ENCODE measurements at places on chromosomes 11 and 22.

- DNase-seq: no peak
Measured at GRCh38 chr11:2128130-2128510, 11.1 kb downstream of the IGF2 start.

DNA sequence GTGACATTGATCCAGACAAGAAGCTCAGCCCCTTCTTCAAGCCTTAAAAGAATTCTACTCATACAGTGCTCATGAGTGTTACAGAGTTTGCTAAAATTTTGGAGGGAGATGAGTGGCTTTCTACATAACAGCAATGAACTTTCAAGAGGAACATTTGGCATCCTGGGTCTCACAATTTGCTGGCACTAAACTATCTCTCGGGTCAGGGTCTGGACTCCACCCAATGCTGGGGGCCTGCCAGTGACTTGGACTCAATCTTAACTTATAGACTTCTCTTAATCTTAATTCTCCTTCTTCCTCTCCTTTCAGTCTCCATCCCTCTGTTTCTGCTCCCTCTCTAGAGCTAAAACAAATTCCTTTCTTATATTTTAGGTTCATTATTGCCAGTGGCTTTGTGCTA is 317.9 kb downstream of the TMEM135 start:
- no peak for DNase-seq

DNA sequence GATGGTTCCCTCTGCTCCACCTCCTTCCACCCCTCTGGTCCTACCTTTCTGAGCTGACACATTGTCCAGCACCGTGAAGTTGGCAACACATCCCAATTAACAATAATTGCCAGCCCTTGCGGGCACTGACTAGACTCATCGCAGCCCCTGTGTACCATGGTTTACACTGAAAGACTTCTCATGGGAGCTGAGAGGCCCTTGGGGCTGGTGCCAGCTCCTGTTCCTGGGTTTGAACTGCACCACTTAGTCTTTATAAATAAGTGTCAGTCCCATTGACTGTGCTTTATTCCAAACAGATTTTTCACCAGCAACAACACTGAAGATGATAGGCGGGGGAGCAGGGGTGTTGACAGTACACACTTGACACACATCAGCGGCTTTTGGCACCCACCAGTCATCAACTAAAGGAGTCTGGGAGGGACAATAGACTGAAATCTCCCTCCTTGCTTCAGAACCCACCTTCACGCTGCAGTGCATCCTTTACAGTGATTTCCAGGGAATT is 447.3 kb downstream of the NTM start:
- DNase-seq: no peak

- DNase-seq: no peak
Measured at GRCh38 chr11:114076921-114077331, 17.4 kb downstream of the ZBTB16 start.

DNA sequence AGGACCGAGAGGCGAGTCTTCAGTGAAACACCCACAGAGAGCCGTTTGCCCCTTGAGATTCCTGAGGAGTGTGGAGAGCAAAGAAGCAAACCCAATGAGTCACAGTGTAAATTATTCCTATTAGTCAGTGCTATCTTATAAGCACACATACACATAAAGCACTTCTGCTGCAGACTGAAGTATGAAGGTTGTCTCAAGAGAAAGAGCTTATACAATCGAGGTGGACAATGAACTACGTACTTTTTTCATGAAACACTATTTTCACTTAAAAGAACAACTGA is 37.3 kb downstream of the GALNT18 start:
- no peak for DNase-seq

DNA sequence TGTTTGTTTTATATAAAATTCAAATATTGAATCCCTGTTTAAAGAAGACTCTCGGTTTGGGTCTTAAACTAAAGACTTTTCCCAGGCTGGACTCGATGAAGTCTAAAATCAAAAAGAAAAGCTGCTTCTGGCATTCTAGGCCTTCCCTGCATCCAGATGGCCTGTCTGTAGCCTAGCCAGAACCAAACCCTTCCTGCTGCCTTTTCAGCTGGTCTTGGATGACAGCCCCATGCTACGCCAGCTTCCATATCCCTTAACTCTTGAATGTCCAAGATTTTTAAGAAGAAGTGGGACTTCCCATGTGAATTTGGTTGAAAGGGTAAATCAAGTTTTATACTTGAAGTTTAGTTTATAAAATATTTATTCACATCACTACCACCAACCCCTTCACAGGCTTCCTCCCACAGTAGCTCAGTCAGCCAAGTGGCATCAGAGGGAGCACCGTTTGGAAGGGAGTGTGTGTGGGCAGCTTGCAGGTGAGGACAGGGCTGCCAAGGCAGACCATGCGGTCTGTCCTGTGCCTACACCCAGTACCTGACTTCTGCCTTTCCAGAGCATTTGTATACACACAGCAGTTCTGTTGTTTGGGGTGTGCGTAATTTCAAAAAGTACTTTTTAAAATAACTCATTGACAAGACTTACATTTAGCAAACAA is 18.2 kb upstream of the PSMA1 start:
- no peak for DNase-seq

GRCh38 chr11:71201936-71202597 is 50.3 kb downstream of the SHANK2 start:
- no peak for DNase-seq

DNA sequence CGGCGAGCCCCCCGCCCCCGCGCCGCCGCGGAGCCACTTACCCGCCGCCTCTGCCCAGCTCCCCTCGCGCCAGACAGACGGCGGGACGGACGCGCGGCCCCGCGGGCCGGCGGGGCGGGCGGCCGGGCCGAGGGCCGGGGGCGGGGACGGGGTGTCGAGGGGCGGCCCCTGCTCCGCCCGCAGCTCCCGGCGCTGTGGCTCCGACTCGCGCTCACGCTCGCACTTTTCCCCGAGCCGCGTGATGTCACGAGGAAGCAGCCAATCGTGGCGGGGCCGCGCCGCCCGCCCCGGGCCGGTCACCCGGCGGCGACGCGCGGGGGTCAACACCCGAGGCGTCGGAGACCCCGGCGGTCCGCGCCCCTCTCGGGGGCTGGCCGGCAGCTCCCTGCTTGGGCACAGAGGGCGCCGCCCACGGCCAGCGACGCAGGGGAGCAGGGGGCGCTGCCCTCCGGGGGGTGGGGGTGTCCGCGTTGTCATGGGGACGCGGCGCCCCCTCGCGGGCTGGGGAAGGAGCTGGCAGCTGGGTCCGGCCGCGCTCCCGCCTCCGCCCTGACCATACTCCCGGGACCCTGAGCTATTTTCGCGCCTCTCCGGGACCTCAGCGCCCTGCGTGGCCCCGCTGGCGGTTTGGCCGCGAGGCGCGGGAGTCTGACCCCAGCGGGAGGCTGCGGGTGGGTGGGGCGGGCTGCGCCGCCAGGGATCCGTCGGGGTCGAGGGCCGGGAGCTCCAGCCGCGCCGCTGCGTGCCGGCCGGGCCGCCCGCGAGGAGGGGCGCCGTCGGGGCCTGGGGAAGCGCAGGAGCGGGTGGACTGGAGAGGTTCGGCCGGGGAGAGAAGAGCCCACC is at the start of gene CHRM4:
Gene CHRM4, minus strand, starts transcription at position 199 of the 843 bp plus-strand sequence. CDS start 5,219 bp downstream, outside the sequence.
- no peak for DNase-seq

DNA sequence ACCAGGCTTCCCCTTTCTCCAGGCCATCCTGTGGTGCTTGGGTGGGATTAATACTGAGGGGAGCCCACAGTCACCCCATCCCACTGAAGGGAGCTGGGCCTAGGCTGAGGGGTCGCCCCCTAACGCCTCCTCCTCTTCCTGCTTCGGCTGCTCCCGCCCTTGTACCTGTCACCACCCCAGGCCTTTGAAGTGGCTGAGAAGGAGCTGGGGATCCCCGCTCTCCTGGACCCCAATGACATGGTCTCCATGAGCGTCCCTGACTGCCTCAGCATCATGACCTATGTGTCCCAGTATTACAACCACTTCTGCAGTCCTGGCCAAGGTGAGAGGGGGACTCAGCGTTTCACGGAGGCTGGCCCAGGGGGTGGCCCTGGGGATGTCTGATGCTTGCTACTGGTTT is 6.1 kb downstream of the MICALL1 start:
- DNase-seq: no peak

DNA sequence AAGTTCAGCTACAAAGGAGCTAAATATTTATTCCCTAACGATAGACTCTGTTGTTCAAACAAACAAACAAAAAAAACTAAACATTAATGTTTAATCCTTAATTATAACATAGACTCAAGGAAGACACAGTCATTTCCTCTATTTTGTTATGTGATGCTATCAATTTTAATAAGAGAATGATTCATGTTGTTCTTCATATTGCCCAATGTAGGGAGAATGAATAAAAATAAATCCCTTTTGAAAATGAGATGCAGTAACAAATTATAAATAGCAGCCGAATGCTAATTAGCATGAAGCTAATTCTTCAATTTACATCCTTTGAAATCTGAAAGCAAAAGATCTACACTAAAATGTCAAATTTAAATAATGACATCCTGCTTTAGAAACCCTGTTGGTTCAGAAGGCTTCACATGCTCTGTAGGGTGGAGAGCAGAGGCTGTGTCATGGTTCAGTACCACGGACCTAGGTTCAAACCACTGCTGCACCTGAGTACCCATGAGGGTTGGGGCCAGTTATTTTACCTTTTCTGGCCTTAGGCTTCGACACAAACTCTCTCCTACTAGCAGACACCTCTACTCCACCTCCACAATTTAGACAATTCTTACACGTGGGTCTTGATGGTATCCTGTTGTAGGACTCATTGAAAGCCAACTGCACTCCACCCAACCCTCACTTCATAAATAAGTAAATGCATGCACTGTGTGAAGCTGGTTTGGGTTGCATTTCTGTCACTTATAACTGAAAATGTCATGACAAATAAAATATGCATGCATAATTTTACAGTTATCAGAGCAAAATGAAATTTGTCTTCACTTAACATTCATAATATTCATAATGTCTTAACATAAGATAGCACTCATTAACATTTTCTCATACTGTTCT is 89.0 kb downstream of the RRAS2 start:
- DNase-seq: no peak

- DNase-seq: no peak
Measured at GRCh38 chr11:88340366-88340935, 2.9 kb upstream of the CTSC start.

- DNase-seq: no peak
Measured at GRCh38 chr11:56849250-56849649, 100.8 kb upstream of the OR9G4 start.

DNA sequence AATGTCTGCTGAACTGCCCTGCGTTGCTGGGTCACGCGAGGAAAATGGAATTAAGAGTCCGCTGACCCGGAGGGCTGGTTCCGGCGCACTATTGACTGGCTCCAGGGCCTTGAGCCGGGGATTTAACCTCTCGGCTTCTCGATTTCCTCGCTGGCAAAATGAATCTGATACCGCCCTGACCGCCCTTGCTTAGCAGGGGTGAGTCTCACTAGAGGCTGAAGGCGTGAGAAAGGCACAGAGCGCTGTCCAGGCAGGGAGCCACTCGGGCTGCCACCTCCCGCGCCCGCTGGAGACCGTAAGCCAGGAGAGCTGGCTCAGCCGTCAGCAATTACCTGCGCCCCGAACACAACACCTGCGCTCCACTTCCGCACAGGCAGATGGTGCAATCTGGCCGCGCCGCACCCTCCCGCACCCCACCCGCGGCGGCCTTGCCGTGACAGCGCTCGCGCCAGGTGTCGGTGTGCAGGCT is 65.6 kb downstream of the BUD13 start:
- no peak for DNase-seq

DNA sequence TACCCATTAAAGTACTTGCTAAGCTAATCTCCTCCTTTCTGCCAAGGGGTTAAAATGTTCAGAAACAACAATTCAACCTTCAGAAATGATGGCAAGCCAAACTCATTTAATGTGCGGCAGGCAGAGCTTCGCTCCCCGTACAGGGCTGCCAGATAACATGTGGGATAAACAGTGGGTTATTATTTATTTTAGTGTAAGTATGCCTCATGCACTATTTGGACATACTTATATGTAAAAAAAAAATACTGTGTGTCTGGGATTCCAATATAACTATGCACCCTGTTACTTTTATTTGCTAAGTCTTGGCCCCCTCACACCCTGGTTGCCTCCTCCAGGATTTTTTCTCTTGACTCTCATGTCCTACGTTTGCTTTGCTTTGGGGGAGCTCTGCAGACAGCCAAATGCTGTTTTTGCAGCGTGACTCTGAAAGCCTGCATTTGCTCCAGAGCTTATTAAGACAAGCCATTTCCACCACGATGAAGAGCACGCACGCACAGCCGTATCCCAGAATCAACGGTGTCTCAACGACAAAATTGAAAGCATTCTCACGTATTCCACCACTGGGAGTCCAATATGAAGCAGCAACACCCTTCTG is 86.5 kb upstream of the SHANK2 start:
- no peak for DNase-seq

DNA sequence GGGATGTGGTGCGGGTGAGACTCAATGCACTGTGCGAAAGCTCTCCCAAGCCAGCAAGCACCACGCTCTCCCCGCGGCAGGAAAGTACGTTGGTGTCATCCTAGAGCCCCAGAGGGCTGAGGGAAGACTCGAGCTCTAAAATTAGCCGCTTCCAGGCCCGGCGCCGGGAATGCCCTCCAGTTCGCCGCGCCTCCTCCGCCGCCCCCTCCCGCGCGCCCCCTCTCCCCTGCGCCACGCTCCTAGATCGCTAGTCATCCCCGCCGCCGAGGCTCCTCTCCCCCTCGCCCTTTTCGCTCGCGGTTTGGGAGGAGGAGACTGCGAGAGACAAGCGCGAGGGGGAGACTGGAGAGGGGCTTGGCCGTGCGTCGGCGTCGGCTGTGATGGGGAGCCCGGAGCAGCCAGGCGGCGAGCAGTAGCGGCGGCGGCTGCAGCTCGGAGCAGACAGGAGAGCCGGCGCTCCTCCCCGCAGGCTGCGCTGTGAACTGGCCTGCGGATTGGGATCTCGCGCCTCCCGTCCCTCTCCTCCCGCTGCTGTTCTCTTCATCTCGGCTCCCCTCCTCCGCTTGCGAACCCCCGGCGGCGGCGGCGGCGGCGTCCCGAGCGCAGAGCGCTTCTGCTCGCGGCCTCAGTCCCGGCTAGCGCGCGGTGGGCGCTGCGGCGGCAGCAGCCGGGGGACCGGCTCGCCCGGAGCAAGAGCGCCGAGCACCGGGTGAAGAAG is at the start of gene FAT3:
Gene FAT3, plus strand, starts transcription at position 412 of the 718 bp plus-strand sequence. CDS start 127,295 bp downstream, outside the sequence.
- DNase-seq: no peak

DNA sequence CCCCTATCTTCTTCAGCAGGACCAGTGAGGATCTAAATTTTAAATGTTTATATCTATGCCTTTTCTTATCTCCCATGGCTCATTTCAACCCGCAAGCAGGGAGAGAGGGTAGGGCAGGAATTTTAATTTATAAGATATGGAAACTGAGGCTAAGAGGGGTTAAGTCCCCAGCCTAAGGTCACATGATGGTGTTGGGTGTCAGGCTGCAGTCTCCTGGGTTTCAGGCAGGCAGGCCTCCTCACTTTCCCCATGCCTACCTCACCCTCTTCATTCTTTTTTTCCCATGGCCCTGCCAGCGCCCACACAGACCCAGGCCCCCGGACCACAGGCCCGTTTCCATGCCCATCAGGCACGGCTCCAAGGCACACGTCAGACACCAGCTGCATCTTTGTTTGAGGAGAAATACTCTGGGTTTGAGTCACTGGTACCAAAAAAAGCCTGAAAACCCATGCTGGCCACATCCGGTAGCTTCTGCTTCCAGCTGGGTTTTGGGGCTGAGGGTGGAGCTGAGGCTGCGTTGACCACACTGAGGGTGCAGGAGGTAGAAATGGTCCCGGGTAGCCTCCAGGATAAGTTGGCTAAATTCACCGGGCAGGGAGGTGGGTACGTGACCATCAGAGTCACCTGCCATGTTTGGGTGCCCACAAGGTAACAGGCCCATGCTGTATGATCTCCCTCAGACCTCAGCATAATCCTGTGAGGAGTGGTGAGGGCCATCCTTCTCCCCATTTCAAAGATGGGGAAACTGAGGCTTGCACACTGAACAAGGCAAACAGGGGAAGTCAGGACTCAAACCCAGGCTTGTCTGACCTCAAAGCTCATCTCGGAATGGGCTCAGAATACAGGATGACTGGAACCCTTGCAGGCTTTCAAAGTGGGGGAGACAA is 7.5 kb downstream of the CRYBB1 start:
- DNase-seq: peak; percentile 42

GRCh38 chr11:72512956-72513355 is 78.6 kb upstream of the CLPB start:
- no peak for DNase-seq

Data from stimulated activated CD8-positive, alpha-beta memory T cell treated with anti-CD3 and anti-CD28 coated beads, Interleukin-2, amount 100 ng/mL, for 48 hours (primary cell).